ENCODE measurements at places on chromosomes 12 and 14.

DNA sequence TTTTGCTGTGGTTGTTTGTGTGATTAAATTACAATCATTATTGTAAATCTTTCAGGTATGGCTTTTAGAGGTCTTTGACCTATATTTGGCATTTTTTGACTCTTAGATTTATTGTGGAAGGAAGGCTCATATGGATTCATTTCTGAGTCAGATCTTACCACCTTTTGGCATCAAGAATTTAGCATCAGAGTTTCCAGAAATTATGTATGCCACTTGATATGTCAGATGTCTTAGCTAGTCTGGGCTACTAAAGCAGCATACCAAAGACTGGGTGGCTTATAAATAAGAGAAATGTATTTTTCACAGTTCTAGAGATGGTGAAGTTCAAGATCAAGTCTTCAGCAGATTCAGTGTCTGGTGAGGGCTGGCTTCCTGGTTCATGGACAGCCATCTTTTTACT, 129.5 kb upstream of the PZP start:
- DNase-seq = no peak

GRCh38 chr12:18454330-18454729, 193.0 kb downstream of the PIK3C2G start:
- DNase-seq = no peak

DNA sequence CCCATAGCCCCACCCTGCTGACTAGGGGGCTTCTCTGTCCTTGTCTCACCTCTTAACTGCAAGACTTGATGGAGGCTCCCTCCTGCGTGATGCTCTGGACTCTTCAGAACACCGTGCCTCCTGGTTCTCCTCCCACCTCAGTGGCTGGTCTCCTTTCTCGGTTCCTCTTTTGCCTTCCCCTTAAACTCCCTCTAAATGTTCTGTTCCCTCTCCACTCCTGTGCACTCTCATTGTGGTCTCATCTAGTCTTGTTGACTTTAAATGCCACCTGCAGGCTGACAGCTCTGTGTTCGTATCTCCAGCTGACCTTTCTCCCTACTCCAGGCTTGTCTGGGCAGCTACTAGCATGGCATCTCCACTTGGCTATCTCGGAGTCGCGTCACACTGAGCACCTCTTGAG, 28.3 kb downstream of the DYNC1H1 start:
- DNase-seq = no peak

DNA sequence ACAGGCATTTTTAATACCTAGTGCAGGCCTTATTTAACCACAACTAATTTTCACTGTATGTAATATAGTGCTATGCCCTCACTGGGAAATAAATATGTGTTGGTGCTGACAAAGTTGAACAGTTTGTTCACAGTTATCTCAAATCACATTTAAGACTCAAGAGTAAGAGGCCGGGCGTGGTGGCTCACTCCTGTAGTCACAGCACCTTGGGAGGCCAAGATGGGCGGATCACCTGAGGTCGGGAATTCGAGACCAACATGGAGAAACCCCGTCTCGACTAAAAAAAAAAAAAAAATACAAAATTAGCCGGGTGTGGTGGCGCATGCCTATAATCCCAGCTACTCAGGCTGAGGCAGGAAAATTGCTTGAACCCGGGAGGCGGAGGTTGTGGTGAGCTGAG, 22.9 kb upstream of the TEAD4 start:
- DNase-seq = no peak

DNA sequence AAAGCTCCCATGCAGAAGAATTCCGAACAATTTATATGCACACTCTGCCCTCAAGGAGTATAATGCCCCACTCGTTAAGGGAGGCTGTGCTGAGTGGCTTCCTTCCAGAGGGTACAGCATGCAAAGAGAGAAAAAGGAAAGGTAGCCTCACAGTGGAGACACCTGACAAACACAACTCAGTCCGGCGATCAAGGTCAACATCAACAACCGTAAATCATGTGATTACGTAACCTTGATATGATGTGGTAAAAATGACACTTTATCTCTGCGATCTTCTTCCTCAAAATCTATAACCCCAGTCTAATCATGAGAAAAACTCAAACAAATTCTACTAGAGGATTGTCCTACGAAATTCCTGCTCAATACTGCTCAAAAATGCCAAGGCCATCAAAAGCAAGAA, 400.5 kb upstream of the CCDC196 start:
- DNase-seq = no peak

DNA sequence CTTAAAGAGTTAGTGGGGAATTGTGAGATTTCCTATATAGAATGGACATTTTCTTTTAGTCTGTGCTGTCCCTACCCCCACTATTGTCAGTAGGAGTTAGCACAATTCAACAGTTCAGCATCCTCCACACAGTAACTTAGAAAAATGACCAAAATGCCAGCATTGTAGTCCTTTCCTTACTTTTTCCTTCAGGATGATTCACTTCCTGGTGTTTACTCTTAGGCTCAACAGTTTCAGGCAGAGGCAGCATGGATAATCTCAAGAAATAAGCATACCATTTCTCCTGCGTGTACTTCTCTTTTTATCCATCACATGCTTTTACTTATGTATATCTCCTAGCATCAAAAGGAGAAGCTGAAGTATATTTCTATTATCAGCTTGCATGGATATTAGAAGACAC, 683.4 kb downstream of the SLC16A7 start:
- no peak for DNase-seq

DNA sequence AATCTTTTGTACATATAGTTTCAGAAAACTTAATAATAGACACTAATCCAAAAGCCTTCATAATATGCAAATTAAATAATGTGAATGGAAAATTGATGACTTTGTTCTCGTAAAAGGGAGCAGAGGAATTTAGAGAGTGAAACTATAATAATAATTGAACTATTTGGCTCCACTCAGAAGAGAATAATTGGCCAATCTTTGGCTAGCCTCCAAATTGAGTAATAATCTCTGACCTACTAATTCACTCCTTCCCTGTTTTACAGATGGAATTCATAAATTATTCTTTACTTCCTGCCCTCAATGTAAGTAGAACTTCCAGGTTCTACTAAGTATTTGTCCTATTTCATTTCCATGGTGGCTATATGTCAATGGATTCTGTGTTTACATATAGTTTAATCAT, 15.8 kb downstream of the TRIM9 start:
- DNase-seq = no peak

DNA sequence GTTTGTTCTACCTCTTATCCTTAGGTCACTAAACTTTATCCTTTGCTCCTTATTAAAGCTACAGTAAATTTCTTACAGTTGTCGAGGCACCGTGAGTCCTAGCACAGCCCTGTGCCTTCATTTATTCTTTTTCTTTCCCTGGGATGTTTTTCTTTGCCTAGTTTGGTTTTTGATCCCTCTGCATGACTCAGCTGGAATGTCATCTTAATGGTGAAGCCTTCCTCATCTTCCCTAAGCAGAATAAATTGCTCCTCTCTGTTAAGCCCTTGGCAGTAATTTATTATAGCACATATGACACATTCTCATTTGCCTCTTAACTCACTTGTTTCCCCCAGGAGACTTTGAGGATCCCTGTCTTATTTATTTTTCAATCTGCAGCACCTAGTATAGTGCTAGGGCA, 16.6 kb downstream of the ACTR10 start:
- no peak for DNase-seq

GRCh38 chr12:104651811-104652210, 195.1 kb downstream of the CHST11 start:
- DNase-seq = no peak

- no peak for DNase-seq
These were observed 18.6 kb downstream of the RASSF8 start for GRCh38 chr12:25977047-25977446.

GRCh38 chr12:23795494-23795893, 154.0 kb downstream of the SOX5 start:
- no peak for DNase-seq

DNA sequence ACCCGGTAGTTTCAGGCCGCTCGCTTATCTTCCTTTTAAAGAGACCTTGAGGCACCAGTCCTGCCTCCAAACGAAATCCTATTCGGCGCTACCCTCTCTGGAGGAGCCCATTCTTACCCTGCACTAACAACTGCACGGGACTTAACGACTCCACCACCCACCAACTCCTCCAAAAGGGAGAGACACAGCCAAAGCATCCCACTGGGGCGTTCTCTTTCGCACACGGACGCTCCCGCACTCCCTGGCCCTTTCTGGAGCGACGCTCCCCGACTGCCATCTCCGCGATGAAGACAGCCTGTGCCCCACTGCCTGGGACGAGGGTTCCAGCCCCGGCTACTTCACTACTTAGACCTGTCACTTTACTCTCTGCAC, 650 bp downstream of the GALC start:
- no peak for DNase-seq

DNA sequence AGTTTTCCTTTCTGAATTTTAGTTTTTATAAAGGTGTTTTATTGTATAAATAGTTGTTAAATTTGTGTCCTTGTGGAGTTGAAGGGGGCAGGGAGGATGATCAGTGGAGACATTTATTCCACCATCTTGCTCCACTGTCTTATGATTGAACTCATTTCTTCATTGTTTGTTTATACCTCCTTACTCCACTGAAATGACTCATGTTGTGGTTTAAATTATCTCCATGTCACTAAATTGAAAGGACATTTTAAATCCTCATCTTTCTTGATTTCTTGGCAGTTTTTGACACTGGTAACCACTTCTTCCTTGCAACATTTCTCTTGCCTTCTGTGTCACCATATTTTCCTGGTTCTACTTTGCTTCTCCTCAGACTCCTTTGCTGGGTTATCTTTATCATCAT, 23.6 kb upstream of the FERMT2 start:
- no peak for DNase-seq

DNA sequence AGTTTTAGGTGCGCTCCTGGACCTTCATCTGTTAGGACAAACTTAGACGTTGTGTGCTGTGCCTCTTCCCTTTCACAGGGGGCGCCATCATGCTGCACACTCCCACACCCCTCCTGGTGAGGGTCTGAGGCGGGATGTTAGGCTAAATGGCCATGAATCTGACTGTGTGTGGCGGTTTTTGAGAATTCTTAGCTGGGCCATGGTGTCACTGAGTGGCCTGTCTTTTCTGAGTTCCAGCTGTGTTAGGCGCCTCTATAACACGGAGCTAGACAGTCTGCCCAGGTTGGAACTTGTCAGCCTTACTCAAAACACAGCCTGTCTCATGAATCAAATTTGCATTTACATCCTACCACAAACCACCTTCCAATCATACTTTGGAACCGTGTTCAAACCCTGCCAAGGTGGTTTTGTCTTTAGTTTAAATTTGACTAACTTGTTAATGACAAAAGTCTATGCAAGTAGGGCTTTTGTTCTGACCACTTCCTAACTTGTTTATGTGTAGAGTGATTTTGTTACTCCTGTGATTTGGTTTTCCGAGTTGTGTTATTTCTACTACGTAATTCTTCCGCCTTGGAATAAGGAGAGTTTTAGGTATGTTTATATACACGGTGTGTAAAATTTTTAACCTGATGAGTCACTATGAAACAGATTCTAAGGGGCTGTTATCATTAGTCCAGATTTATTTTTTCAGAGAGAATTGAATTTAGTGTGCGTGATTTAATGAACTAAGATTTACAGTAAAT, 19.6 kb downstream of the ACVR1B start:
- no peak for DNase-seq

DNA sequence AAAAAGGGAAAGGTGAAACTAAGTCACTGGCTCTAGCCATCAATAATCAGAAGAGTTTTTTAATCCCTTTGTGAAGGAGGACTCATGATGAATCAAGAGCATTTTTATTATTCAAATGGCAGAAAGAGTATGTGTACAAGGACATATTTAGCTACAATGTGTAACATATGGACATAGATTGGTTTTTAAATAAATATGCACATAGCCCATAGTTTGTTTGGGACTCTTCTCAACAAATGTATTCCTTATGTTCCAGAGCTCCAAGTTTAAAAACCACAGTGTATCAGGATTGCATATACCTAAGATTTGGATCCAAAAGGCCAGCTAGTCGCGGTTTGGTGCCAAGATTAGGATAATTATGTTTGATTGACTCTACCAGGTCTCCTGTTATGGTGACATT, 104.2 kb downstream of the C12orf50 start:
- DNase-seq = no peak

DNA sequence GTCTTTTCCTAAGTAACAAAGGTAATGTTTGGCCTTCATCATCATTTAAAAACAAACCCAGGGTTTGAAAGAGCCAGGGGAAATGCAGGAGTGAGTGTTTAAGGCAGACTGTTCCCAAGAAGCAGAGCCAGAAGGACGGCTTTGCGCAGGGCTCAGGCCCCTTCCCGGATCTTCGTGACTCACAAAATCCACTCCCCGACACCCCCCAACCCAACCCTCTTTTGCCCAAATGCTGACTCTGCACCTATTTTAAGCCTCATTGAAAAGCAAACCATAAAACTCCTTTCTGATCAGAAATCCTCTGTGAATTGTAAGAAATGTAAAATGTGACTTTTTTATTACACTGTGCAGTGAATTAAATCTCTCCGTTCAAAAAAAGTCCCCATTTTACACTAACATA, 67.5 kb downstream of the SETD3 start:
- no peak for DNase-seq

Measured in DMS79 (cell line).